Stimulated activated CD8-positive, alpha-beta memory T cell treated with anti-CD3 and anti-CD28 coated beads, Interleukin-7, amount 100 ng/mL, for 24 hours (primary cell): ENCODE measurements at places on chromosomes 3 and 15.

GRCh38 chr3:3853544-3853943 lies 54.3 kb downstream of the LRRN1 start:
- DNase-seq = no peak

- no peak for DNase-seq
These were observed 4.3 kb downstream of the ITIH1 start for GRCh38 chr3:52781741-52782140.

DNA sequence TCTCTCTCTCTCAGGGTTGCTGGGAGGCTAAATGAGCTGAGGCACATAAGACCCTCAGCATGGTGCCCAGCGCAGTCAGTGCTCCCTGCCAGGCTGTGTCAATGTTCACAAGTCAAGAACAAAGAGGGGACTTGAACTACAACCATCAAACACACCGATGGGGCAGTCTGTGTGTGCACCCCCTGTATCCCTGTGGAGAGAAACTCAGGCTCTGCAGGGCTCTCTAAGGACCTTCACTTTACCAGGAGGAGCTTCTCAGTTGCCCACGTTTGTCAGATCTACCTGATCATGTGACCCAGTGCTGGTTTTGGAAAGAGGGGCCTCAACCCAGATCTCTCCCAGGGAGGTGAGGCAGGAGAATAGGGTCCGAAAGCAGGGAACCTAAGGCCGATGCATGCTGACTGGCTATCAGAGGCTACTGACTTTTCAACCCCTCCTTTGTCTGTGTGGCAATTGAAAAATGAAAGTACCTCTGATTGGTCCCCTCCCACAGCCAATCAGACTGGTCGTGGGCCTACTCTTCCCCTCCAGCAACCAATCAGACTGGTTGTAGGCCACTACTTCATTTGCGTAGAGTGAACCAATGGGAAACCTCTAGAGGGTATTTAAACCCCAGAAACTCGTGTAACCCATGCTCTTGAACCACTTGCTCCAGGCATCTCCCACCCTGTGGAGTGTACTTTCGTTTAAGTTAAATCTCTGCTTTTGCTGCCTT lies 34.0 kb downstream of the RHCG start:
- no peak for DNase-seq

GRCh38 chr3:175659670-175660350 lies 800.7 kb downstream of the NAALADL2 start:
- no peak for DNase-seq

- DNase-seq = no peak
These were observed 40.1 kb upstream of the GALNT15 start for GRCh38 chr3:16134173-16134928.

DNA sequence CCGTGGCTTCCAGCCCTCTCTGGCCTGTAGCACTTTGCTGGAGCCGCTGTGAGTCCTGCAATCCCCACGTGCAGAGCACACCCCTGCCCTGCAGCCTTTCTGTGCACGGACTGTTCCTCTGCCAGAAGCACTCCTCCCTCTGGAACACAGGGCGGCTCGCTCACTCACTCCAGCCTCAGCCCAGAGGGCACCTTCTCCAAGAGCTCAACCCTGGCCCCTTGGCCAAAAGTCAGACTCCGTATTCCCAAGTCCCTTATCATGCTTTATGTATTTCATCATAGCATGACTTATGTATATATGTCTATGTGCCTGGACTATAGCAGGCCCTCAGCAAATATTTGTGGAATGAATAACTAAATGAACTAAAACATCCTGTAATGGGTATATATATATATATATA lies 63.2 kb downstream of the ASB7 start:
- DNase-seq = no peak

DNA sequence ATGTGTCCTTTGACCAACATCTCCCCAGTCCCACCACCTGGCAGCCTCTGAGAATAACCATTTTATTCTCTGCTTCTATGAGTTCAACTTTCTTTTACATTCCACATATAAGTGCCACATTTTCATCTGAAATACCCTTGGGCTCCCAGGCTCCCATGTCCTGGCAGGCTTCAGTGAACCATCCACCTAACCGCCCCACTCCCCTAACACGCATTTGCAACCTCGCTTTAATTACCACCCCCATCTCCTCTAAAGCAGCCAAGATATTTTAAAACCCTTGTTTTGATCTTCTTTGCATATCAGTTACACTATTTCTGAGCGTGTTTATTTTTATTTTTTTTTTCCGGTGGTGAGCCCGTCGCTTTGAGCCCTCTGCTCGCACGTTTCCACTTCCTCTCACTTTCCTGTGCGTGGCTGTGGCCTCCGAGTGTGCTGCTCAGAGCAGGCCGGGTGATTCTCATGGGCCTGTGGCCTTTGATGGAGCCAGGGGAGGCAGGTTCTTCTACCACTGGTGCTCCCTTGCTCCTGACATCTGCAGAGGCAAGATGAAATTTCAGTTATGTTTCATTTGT lies 195.4 kb upstream of the LPP start:
- DNase-seq = no peak

DNA sequence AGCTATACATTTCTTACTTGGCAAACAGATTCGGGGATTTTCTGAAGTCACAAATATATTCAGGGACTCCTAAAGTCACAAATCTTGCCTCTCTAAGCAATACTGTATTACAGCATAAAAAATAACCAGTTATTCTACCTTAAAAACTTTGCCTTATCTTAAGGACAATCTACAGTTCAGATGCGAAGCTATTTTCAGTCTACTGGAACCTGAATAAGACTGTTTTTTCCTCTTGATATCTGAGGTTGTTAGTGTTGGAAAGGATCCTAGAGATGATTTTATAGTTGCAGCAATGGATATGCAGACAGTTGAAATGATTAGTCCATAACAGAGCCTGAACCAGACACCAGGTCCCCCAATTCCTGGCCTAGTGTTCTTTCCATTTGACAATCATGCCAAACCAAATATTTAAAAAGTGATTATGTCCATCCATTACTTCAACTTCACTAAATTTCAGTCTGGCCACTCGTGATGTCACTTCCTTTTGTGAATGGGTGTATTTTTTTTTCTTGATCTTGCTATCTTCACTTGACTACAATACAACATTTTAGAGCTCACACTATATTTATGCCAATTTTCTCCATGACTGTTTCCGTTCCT lies 1.8 kb downstream of the HDGFL3 start:
- no peak for DNase-seq

DNA sequence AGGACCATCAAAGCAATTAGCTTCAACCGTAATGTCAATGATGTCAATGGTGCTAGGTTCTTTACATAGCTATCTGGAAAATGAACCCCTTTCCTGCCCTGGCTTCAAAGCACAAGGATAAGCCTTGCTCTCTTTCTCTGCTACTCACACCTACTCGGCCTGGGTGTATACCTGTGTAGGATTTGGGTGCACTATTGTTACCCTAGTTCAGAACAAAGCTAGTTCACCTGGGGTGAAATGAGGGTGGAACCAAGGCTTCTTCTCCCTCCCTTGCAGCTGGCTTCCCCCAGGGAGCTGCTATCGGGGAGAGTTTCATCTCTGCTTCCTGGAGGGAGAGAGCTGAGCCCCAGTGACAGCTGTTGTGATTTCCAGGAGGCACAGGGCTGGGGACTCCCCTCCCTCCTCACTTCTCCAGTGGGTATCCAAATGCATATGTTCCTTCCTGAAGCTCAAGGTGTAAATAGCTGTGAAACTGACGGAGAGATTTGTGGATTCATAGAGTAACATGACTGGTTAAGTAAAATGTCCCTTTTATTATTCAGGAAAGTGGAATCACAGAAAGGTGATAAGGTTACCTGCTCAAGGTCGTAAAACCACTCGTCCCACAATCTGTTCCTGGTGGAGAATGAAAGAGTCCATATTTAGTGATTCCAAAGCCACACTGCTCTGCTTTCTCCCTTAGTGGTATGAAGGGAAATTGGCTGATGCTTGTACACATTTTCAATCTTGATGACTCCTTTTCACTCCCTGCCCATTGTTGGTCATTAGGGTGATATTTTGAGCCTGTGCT lies 11.8 kb upstream of the C3orf70 start:
- no peak for DNase-seq

DNA sequence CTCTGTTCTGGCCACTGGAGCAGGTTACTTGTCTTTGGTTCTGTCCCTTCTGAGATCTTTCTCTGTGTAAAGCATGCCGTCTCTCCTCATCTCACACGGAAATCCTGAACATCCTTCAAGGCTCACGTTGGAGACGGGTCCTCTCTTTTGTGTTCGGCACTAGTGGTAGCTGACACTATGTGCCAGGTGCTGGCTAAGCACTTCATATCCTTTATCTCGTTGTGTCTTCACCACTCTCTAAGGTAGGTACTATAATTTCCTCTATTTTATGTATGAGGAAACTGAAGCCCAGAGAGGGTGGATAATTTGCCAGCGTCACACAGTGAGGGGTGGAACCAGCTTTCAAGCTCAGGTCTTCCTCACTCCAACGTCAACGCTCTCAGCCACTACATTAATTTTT lies 1.2 kb downstream of the IFT122 start:
- no peak for DNase-seq

DNA sequence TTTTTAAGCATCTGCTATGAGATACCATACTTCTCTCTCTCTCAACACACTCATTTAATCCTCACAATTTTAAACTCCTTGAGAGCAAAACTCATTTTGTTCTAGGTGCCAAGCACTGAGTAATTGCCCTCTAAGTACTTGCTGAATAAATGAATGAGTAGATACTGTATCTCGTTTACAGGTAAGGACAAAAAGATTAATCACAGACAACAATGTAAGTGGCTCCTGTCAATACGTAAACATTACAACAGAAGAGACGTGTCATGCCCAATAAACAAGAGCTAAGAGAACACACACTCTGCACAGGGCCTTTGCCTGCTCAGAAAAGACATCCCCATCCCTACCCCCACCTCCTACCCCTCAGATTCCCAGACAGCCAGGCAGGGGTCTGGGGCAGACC lies 59.8 kb downstream of the CHSY1 start:
- no peak for DNase-seq

DNA sequence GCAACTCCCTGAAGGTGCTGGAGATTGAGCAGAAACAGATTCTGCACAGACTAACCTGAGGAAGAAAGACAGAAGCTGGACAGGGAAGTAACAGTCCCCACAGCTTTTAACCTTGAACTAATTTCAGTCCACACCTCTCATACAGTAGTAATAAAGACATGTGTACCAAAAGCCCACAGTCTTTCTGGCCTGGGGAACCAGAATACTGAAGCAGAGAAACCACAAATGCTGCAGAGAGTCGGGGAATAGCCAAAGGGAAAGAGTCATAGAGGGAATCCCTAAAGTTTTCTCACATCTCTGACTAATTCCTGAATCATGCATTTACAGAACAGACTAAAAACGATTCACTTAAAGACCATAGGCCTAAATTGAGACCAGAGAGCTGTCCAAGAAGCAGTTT lies 503.4 kb upstream of the NECTIN3 start:
- DNase-seq = no peak

DNA sequence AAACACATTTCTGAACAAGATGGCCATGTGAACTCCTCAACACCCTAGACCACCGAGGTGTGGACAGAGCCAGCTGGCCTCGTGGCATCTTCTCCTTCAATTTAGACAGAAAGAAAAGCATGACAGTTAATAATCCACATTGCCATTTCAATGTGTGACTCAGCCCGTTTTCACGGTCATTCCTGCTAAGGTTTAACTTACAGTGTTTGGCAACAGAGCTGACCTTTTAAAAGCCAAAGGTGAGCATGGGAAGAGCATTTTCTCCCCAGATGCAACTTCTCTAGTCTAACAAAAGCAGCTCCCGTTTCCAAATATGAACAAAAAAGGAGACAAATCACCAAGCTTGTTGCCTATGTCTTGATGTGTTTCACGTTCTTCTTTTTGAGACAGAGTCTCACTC lies 417.6 kb upstream of the WNT5A start:
- DNase-seq = no peak

DNA sequence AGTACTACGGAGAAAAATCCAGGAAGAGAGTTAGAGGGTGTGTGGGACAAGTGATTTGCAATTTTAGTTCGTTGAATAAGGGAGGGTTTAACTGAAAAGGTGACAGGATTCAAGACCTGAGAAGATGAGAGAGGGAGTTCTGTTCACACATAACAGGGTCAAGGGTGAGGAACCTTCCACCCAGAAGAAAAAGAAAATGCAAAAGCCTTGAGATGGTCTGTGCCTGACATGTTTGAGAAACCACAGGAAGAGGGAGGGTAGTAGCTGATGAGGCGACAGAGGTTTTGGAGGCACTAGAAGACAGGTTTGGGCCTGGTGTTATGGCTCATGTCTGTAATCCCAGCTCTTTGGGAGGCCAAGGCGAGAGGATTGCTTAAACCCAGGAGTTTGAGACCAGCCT lies 591 bp upstream of the SLC25A20 start:
- no peak for DNase-seq

GRCh38 chr15:43912208-43912607 lies 85.4 kb downstream of the WDR76 start:
- DNase-seq = no peak

GRCh38 chr3:11576453-11576852 lies 67.3 kb downstream of the VGLL4 start:
- no peak for DNase-seq

- no peak for DNase-seq
These were observed 646.7 kb downstream of the ROBO2 start for GRCh38 chr3:77686560-77686959.

GRCh38 chr15:81160312-81161159 lies 26.5 kb downstream of the CFAP161 start:
- DNase-seq = no peak

DNA sequence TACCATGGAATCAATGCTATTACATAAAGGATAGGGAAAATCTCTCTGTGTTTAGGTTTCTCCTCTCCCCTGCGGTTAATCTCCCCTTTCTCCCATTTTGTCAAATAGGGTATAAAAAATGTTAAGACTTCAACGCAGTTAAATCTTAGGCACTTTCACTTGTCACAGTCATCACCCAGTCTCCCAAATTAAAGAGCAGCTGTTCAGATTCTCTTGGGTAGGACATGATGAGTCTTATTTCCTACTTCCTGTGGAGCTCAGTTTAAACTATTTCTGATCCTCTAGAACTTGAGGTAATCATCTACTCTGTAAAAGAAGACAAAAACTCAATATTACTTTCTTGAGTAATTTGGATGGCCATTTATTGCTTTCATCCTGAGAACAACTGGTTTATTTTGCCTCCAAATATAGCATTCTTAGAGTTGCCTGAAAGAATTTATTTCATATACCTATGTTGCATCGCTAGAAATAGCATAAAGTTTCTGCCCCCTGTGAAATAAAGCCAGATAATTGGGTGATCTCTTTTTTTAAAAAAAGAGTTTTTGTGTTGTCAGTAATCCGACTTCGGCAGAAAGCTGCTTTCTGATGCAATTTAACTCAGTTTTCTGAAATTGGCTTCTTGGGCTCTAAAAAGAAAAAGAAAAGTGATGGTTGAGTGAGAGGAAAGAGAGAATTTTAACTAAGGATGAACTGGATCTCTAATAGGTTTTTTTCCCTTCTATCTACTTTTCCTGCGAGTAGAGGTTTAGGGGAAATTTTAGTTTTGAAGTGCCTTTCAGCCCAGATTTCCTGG lies 20.7 kb downstream of the RAP2B start:
- no peak for DNase-seq

GRCh38 chr15:82159922-82160321 lies 102.6 kb downstream of the EFL1 start:
- DNase-seq = no peak
